ENCODE measurements at places on chromosomes 7 and 10.

DNA sequence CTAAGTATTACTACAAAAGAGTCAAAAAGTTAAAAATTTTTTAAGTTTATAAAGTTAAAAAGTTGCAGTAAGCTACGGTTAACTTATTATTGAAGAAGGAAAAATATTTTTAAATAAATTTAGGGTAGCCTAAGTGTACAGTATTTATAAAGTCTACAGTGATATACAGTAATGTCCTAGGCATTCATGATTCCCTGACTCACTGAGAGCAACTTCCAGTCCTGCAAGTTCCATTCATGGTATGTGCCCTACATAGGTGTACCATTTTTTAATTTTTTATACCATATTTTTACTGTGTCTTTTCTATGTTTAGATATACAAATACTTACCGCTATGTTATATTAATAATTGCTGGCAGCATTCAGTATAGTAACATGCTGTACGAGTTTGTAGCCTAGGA, 92.3 kb downstream of the CTNNA3 start:
- no peak for DNase-seq

GRCh38 chr7:596819-597182, 77.2 kb upstream of the PDGFA start:
- no peak for DNase-seq

DNA sequence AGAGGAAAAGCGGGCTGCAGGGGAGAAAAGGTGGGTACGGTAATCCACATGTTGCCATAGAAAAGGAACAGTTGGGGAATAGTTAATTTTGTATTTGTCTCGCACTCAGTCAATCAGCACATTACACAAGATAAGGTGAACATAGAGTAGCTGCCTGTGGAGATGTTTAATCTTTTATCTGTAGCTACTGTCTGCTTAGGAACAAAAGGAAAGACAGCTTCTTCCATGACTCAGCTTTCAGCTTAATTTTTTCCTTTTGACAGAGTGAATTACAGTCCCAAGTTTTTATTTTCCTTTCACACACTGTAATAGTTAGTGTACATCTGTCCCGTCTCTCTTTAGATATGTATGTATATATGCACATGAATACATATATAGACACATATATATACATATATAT, 39.3 kb upstream of the PODXL start:
- DNase-seq, result no peak

DNA sequence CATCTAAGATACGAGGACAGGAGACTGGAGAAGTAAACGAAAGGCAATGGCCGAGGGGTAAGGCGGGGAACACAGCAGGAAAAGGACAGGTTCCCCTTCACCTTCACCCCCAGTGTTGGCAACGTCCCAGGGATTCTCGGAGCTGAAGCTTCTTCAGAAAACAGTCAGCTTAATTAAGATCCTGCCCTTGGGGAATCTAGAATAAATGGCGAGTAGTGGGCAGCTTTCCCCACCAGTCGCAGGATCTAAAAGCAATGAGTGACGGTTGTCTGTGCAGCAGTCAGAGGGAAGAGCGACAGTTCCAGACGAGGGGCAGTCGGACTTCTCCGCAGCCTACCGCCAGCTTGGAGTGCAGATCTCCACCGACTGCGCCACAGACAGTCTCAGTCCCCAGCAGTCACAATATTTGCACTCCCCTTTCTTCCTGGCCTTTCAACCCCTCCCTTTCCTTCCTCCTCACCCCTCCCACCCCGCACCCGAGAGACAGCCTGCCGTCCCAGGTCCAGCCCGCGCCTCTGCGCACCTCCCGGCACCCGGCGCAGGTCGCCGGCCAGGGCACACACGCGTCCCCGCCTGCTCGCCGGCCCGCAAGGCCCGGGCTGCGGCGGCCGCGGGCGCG, 10.9 kb upstream of the SP8 start:
- DNase-seq, result no peak

GRCh38 chr7:27689150-27689549, 26.5 kb upstream of the HIBADH start:
- DNase-seq, result no peak

DNA sequence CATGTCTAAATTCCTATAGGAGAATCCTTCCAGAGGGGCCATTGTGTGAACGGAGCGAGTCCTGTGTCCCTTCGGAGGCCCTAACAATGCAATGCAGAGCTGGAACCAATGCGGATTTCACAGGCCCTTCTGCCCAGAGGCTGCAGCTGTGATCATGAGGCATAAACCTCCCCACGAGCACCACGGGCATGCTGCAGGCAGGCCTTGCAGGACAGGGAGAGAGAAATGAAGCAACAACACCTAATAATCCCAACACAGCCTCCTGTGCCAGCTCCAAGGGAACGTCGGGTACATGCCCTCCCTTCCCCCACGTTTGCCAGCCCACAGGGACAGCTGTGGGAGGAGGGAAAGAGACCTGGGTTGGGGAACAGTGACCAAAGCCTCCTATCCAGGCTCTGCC, 74.4 kb downstream of the TNS3 start:
- no peak for DNase-seq

DNA sequence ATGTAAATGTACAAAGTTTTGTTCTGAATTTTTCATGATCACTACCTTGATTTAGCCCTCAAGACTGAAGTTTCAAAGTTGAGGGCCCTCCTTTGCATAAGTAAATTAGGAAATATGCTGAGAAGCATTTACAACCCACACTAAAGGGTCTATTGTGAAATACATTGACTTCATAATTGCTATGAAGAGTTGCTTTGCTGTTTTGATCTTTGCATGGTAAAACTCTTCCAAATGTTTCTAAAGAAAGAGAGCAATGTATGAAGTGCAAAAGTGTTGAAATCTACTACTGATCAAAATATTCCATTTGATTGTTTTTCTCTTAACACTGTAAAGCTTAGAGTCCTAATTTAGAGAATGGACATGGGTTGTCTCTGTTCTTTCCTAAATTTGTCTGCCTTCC, 77.2 kb downstream of the C7orf25 start:
- no peak for DNase-seq

GRCh38 chr7:34675749-34676374, 17.8 kb downstream of the NPSR1 start:
- peak; percentile 1 for DNase-seq

DNA sequence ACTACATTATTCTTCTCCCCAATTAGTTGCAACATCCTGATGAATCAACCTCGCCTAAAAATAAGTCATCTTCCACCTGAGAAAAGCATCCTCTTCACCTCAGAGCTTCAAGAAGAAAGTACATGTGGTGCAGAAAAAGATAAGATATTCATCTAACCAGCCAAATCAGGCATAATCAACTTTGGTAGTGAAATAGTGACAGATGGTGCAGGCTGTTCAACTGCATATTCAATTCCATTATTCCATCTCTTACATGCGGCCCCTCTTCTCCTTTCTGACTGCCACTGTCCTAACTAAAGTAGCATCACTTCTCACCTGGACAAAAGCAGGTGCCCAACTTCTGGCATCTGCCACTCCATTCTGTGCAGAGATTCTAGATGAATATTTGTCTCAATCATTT, 148.4 kb upstream of the STEAP1 start:
- DNase-seq, result no peak

- no peak for DNase-seq
These were observed 197.5 kb upstream of the PRSS58 start for GRCh38 chr7:142455392-142455791.

DNA sequence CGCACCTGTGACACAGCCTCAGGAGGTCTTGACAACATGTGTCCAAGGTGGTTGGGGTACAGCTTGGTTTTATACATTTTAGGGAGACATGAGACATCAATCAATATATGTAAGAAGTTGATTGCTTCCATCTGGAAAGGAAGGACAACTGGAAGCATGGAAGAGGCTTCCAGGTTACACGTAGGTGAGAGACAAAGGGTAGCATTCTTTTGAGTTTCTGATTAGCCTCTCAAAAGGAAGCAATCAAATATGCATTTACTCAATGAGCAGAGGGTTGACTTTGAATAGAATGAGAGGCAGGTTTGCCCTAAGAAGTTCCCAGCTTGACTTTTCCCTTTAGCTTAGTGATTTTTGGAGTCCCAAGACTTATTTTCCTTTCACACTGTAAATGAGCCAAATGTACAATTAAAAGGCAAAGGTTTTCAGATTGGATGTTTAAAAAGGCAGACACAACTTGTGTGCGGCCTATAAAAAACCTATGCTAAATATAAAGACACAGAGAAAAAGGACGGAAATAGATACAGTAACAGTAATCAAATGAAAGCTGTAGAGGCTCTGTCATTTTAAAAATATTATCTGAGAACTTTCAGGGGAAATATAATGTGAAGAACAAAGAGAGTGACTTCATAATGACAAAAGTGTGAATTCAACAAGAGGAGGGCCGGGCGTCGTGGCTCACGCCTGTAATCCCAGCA, 65.7 kb upstream of the LANCL2 start:
- DNase-seq, result no peak

GRCh38 chr10:21969326-21970287, 33.9 kb downstream of the DNAJC1 start:
- DNase-seq, result peak; percentile 54

- DNase-seq, result no peak
These were observed 2.2 kb upstream of the NOM1 start for GRCh38 chr7:156947120-156947843.

GRCh38 chr7:80707318-80707717, 68.9 kb downstream of the CD36 start:
- no peak for DNase-seq

DNA sequence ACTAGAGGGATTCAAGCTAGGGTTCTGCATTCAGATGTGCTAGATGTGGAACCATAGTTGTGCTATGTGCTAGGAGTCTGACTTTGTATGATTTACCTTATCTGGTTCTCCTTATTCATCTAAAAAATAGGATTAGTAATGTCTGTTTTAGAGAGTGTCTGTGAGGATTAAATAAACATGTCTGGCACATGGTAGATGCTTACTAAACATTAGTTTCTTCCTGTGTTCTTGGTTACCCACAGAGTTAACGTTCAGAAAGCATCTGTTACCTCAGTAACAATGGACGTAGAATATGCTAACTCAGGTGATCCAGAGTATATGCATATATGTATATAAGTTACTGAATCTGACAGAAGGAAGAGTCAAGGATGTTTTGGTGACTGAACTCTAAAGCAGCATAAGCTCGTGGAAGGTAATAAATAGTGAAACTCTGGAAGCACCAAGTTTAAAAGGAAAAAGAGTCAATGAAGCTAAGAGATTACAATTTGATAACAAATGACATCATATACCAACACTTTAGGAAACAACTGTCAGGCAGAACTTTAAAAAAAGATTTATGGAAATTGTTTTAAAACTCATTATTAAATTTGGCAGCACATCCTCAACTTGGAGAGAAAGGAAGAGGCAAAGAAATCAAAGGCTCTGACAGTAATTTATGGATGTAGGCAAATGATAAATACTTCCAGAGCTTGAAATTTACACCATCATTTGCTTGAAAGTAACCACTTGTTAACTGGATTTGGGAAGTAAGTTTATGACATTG, 127.0 kb downstream of the CCNY start:
- no peak for DNase-seq

DNA sequence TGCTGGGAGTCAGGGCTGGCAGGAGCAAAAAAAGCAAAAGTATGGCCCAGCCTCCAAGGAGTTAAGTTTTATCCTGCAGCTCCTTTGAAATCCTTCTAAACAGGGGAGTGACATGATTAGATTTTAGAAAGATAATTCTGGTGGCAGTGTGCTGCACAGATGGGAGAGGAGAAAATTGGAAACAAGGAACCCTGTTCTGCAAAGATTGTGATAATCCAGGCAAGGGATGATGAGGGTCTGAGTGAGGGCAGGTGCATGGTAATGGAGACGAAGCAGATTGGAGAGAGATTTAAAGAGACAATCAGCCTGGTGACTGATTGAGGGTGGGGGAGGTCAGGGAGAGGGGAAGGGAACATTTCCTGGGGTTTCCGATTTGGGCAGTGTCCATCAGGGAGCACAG, 444.7 kb upstream of the PODXL start:
- no peak for DNase-seq

GRCh38 chr7:5598769-5599371, 175.2 kb upstream of the TNRC18 start:
- no peak for DNase-seq

DNA sequence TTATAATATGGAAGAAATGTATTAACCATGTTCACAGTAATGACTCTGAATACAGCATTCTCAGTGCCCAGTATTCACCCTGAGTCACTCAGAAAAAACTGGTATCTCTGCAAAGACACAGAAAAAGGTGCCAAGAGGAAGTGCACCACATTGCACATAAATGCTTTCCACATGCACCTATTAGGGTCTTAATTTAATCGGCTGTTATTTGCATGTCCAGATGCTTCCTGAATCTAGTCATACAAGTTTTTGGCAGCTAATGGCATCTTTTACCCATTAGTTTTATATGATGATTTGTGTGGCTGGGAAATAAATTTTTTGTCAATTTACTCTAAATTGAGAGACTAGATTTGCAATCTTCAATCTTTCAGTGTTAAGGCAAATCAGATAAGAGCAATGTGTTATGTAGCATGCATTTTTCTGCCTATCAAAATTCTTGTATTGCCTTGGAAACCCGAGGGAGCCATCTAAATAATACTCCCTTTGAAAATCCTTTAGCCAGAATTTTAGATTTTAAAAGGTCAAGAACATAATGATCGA, 58.2 kb downstream of the ZNF680 start:
- DNase-seq, result no peak

DNA sequence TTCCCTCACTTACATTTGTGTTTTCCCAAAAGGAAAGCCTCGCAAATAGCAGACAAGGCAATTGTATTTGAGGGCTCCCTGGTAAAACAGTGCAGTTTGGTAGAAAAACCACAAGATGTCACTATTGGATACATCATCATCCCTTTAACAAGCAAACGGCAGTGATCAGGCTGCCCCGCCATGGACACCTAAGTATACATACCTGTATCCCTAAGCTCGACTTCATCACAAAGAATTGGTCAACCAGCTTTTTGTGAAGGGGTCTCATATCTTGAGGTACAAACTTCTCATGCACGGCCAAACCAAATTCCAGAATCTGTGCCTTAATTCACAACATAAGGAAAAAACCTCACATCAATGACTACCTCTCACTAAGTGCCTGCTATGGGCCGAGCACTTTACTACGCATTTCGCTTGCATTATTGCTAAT, 179.5 kb upstream of the IMMP2L start:
- DNase-seq, result peak; percentile 29

- DNase-seq, result no peak
These were observed 275.6 kb upstream of the FOXK1 start for GRCh38 chr7:4406288-4407058.

DNA sequence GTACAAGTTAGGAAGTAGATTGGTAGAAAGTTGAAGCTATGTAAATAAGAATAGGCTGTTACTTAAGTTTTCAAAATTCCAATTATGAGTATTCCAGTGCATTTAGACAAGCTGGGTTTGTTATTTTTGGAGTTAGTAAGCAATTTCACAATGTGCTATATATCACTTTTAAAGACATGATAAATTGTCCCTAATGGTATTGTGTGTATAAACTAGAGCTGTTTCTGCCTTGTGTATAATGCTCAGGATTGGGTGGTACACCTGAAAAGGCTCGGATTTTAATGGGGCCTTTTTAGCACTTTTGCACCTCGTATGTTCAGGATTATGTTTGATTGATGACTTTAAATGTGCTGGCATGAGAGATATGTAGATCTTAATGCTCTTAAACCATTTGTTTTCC, 175.8 kb downstream of the VTI1A start:
- no peak for DNase-seq

Measured in suppressor macrophage treated with lipopolysaccharide for 4 hours (primary cell).